ENCODE measurements at places on chromosomes 12 and 14.

- peaks cover 37% of the 10 kb centered on the region for H3K36me3 ChIP-seq
- H3K27me3 ChIP-seq = no peaks in the 10 kb centered on the region
- DNase-seq = no peak
- no peak overlapping the region for H3K4me3 ChIP-seq
Measured at GRCh38 chr14:31188744-31189143, 18.8 kb downstream of the HECTD1 start.

GRCh38 chr12:117331691-117332090 is 29.7 kb downstream of the NOS1 start:
- no peaks in the 10 kb centered on the region for H3K27me3 ChIP-seq
- peaks cover 20% of the 10 kb centered on the region for H3K4me1 ChIP-seq
- H3K36me3 ChIP-seq = no peaks in the 10 kb centered on the region

DNA sequence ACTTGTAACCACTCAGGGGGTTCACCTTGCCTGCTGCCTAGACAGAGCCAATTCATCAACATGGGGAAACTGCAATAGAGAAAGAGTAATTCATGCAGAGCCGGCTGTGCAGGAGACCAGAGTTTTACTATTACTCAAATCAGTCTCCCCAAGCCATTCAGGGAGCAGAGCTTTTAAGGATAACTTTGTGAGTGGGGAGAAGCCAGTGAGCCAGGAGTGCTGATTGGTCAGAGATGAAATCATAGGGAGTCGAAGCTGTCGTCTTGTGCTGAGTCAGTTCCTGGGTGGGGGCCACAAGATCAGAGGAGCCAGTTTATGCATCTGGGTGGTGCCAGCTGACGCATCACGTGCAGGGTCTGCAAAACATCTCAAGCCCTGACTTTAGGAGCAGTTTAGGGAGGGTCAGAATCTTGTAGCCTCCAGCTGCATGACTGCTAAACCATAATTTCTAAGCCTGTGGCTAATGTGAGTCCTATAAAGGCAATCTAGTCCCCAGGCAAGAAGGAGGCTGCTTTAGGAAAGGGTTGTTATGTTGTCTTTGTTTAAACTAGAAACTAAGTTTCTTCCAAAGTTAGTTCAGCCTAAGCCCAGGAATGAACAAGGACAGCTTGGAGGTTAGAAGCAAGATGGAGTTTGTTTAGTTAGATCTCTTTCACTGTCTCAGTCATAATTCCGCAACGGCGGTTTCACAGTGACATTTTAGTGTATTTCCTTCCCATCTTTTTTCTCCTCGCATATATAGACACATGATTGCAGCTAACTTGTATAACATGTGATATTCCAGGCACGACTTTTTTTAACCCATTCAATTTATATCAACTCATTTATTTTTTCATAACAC is 68.9 kb upstream of the NCOR2 start:
- peak; percentile 78 for DNase-seq
- peaks cover 22% of the 10 kb centered on the region for H3K4me1 ChIP-seq
- H3K36me3 ChIP-seq = no peaks in the 10 kb centered on the region
- no peak overlapping the region for H3K4me3 ChIP-seq

- H3K4me1 ChIP-seq = no peaks in the 10 kb centered on the region
- no peak overlapping the region for H3K4me3 ChIP-seq
- H3K27ac ChIP-seq = no peak overlapping the region
- no peak for DNase-seq
- peaks cover 43% of the 10 kb centered on the region for H3K36me3 ChIP-seq
- H3K27me3 ChIP-seq = no peaks in the 10 kb centered on the region
Measured at GRCh38 chr12:40310211-40310610, 85.4 kb downstream of the LRRK2 start.

GRCh38 chr12:125469683-125470082 is 404.4 kb downstream of the AACS start:
- no peaks in the 10 kb centered on the region for H3K36me3 ChIP-seq
- no peaks in the 10 kb centered on the region for H3K27me3 ChIP-seq
- no peak overlapping the region for H3K27ac ChIP-seq
- no peak for DNase-seq
- H3K4me1 ChIP-seq = no peaks in the 10 kb centered on the region

DNA sequence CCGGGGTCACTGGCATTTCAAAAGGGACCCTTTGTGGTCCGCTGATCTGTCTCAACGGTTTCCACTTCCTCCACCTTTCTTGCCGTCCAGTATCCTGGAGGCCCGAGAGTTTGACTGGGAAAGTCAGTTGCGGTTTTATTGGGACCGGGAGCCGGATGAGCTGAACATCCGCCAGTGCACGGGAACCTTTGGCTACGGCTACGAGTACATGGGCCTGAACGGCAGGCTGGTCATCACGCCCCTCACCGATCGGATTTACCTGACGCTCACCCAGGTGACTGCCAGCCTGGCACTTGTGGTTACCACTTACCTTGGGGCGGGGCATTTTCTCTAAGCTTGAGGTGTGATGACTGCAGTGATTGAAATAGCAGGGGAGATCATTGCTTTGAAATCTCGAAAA is 83.8 kb downstream of the DNAH10 start:
- no peak overlapping the region for H3K4me3 ChIP-seq
- no peaks in the 10 kb centered on the region for H3K27me3 ChIP-seq
- H3K36me3 ChIP-seq = no peaks in the 10 kb centered on the region
- DNase-seq = no peak

GRCh38 chr14:68722186-68722585 is 70.7 kb downstream of the ZFP36L1 start:
- H3K4me1 ChIP-seq = no peaks in the 10 kb centered on the region
- no peak for DNase-seq
- H3K27me3 ChIP-seq = no peaks in the 10 kb centered on the region
- no peak overlapping the region for H3K4me3 ChIP-seq
- H3K36me3 ChIP-seq = no peaks in the 10 kb centered on the region

- no peaks in the 10 kb centered on the region for H3K27me3 ChIP-seq
- H3K36me3 ChIP-seq = no peaks in the 10 kb centered on the region
- H3K4me3 ChIP-seq = peak overlapping the region; percentile 93
Measured at GRCh38 chr12:64611341-64612284, 1.3 kb downstream of the RASSF3 start.

DNA sequence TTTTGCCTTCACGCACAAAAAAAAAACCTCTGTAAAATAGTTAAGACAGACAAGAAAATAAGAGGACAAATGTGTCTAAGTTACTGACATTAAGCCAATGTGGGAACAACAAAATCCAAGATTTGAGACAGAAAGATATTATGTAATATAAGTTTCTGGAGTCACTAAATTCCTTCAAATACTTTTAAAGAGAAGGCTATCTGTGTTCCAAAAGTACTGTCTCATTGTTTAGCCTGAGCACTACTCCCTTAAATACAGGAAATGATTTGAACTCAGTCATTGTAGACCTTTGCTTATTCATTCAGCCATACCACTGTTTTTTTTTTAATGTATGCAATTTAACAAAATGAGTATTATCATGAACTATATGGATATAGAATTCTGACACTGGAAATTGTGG is 82.7 kb upstream of the KITLG start:
- DNase-seq = no peak
- no peak overlapping the region for H3K4me3 ChIP-seq
- H3K27me3 ChIP-seq = no peaks in the 10 kb centered on the region
- H3K4me1 ChIP-seq = no peaks in the 10 kb centered on the region

DNA sequence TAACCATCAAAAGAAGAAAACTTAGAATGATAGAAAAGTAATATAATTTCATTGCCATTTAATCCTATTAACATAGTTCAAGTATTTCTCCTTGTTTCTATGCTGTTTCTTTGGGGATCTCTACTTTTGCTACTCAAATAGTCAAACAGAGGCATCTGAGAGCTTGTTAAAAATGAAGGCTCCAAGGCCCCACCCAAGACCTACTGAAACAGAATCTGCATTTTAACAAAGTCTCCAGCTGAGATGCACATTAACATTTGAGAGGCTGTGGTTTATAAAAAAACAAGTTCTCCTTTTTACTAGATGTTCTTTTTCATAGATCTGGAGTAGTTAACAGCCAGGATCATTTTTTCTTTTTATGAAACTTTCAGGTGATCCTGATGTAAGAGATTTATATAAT is 31.8 kb downstream of the PPFIA2 start:
- no peak for DNase-seq
- no peaks in the 10 kb centered on the region for H3K27me3 ChIP-seq
- H3K4me1 ChIP-seq = no peaks in the 10 kb centered on the region
- H3K4me3 ChIP-seq = no peak overlapping the region
- no peaks in the 10 kb centered on the region for H3K36me3 ChIP-seq

GRCh38 chr12:77834618-77835017 is 3.9 kb downstream of the NAV3 start:
- no peaks in the 10 kb centered on the region for H3K36me3 ChIP-seq
- no peak overlapping the region for H3K4me3 ChIP-seq
- no peaks in the 10 kb centered on the region for H3K27me3 ChIP-seq
- DNase-seq = no peak
- no peak overlapping the region for H3K27ac ChIP-seq

- no peaks in the 10 kb centered on the region for H3K27me3 ChIP-seq
- no peak for DNase-seq
- H3K27ac ChIP-seq = no peak overlapping the region
- no peaks in the 10 kb centered on the region for H3K36me3 ChIP-seq
- H3K4me1 ChIP-seq = no peaks in the 10 kb centered on the region
- H3K4me3 ChIP-seq = no peak overlapping the region
Measured at GRCh38 chr12:48878548-48878947, 12.9 kb upstream of the RND1 start.

DNA sequence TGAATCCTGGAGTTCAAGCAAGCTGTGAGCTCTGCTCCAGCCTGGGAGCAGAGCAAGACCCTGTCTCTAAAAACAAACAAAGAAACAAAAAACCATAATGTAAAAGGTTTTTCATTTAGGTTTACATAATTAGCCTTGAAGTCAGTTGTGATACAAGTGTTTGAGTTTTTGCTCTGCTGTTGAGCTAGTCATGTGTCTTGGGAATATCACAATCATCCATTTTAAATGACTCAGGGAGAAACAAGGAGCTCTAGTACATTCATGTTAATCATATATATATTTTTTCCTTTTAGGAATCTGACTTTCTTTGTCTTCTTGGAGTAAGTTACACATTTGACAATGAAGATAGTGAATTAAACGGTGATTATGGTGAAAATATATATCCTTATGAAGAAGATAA is 12.9 kb downstream of the MIA2 start:
- no peak for DNase-seq
- H3K27ac ChIP-seq = no peak overlapping the region
- no peaks in the 10 kb centered on the region for H3K36me3 ChIP-seq
- no peak overlapping the region for H3K4me3 ChIP-seq
- no peaks in the 10 kb centered on the region for H3K27me3 ChIP-seq
- no peaks in the 10 kb centered on the region for H3K4me1 ChIP-seq

DNA sequence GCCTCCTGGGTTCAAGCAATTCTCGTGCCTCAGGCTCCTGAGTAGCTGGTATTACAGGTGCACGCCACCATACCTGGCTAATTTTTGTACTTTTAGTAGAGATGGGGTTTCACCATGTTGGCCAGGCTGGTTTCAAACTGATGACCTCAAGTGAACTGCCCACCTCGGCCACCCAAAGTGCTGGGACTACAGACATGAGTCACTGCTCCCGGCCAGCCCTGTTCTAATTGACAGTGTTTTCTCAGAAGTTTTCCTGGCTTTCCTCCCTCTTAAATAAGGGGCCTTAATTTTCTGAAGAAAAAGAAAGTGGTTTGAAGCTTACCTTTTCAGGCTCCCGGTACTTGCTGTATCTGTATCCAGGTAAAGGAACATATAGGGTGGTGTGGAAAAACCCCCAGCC is 1.7 kb downstream of the HAL start:
- H3K36me3 ChIP-seq = no peaks in the 10 kb centered on the region
- no peak overlapping the region for H3K27ac ChIP-seq
- H3K4me3 ChIP-seq = no peak overlapping the region
- DNase-seq = no peak
- no peaks in the 10 kb centered on the region for H3K27me3 ChIP-seq

DNA sequence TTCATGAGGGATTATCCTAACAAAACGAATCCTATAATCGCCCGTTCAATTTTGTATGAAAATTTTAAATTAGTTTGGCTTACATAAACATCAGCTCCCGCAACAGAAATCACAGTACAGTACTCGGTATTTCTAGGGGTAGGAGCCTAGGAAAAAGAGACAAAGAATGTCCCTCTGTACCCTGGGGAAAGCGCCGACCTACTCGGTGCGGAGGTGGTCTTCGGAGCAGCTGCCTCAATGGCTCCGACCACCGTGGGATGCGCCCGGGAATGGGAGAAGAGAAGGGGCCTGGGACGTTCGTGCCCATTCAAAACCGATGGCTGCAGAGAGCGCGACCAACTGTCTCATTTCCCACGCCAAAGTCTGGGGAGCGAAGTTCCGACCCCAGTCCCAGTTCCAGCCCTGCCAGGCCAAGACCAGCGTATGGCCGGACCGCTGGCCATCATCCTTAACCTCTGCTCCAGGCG is 618 bp downstream of the GNPNAT1 start:
- H3K36me3 ChIP-seq = no peaks in the 10 kb centered on the region
- H3K27ac ChIP-seq = peak overlapping the region; percentile 87
- no peak for DNase-seq

DNA sequence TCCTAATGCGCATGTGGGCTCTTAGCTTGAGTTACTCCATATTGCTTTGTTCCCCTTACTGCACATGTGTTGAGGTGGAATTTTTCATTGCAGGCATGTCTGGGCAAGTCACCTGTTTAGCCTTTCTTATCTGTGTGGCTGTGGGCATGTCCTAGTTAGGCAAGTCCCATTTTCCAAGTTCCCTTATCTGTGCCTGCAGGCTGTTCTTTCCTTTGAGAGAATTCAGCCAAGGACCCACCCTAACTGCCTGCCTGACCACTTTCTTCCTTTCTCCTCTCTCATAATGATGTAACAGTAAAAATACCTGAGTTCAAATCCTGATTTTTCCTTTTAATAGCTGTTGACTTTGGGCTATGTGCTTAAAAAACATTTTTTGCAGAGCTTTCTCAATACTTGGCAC is 870.6 kb downstream of the NRXN3 start:
- no peak overlapping the region for H3K27ac ChIP-seq
- H3K4me3 ChIP-seq = no peak overlapping the region
- no peak for DNase-seq
- no peaks in the 10 kb centered on the region for H3K4me1 ChIP-seq

DNA sequence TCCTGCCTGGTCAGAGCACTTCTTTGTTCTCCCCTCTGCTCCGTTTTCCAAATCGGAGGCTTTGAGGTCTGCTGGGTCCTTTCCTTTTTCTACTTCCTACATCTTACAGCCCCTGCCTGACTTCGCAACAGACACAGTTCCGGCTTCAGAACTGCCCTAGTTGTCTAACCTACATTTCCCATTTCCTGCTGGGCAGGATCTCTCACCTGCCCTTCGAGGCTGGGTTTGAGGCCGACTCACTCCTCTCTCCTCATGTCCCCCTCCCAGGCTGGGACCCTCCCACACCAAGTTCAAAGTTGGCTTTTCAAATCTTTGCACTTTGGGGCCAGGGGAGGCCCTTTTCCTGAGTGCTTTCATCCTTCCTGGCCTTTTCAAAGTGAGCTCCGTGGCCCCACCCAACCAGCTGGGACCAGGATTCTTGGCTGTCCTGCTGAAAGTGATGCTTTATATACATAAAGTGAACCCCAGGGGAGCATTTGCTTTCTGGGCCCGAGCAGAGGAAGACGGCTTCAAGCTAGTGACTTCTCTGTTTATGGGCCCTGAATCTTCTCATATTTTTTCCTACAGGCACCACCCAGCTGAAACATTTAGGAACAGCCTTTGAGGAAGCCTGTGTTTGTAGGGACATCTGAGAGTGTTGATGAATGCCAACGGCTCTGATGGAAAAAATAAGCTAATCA is 281.0 kb upstream of the CRY1 start:
- no peaks in the 10 kb centered on the region for H3K27me3 ChIP-seq
- no peak overlapping the region for H3K27ac ChIP-seq
- H3K36me3 ChIP-seq = no peaks in the 10 kb centered on the region
- DNase-seq = no peak

Measured in psoas muscle (tissue), 8 donors.